Omental fat pad (tissue), 4 donors: ENCODE measurements at places on chromosomes 5 and 9. TPM values are rescaled to one million over a fixed set of nuclear protein-coding genes. Genes with fewer than 3 reads are reported as not detected.

Gene HAND1
- total RNA-seq: not detected

GRCh38 chr9:81979196-81979595 lies 9.4 kb upstream of the SPATA31D1 start:
- DNase-seq: no peak

Gene CFAP77
- total RNA-seq: not detected

GRCh38 chr9:122036988-122037387 lies 56.1 kb downstream of the TTLL11 start:
- no peak for DNase-seq

DNA sequence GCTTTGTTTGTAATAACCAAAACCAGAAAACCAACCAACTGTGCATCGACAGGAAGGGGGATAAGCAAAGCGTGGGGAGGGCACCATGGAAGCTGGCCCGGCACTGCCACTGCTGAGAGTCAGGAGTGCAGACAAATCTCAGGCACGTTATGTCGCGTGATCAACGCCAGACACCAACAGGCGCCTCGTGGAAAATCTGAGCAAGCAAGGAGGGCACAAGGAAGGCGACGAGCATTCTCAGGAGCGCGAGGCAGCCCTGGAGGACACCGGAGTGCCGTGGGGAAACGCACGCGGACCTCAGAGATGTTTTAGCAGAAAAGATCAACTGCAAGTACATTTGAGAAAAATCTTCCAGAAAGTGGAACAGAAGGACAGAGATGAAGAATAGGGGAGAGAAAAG lies 15.1 kb upstream of the NSMF start:
- DNase-seq: no peak

GRCh38 chr9:20985851-20986600 lies 45.4 kb downstream of the HACD4 start:
- no peak for DNase-seq

DNA sequence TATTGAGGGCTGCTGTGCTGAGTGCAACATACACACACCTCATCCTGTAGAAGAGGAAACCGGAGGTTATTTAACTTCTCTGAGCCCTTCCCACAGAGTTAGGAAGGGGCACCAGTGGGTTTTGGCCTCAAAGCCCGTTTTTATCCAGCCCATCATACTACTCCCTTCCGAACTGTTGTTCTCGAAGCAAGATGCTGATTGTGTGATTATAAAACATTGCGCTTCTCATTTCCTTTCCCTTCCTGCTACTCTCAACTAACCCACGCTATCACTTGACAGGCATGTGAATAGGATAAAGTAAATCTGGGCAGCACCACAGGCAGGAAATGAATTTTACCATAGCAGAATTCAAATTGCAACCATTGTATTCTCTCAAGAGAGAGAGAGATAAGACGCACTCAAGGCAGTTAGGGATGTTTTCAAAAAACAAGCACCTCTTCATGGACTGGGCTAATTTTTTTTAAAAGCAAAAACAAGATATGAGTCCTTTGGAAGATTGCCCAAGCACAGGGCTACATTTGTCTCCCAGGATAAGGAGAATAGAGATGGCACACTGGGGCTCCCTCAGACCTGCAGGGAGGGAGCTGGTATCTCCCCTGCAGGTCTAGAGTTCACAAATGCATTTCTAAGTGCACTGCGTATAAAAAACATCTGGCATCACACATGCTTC lies 52.6 kb downstream of the GNA14 start:
- no peak for DNase-seq

Gene PPP3R2
- total RNA-seq: not detected

Gene SLC23A1
- not detected for total RNA-seq

Gene PCDHA13
- total RNA-seq: 0.96 TPM

GRCh38 chr5:76401801-76402250 lies 1.3 kb upstream of the IQGAP2 start:
- no peak for DNase-seq

GRCh38 chr5:133147815-133148567 lies 96.2 kb downstream of the HSPA4 start:
- no peak for DNase-seq

DNA sequence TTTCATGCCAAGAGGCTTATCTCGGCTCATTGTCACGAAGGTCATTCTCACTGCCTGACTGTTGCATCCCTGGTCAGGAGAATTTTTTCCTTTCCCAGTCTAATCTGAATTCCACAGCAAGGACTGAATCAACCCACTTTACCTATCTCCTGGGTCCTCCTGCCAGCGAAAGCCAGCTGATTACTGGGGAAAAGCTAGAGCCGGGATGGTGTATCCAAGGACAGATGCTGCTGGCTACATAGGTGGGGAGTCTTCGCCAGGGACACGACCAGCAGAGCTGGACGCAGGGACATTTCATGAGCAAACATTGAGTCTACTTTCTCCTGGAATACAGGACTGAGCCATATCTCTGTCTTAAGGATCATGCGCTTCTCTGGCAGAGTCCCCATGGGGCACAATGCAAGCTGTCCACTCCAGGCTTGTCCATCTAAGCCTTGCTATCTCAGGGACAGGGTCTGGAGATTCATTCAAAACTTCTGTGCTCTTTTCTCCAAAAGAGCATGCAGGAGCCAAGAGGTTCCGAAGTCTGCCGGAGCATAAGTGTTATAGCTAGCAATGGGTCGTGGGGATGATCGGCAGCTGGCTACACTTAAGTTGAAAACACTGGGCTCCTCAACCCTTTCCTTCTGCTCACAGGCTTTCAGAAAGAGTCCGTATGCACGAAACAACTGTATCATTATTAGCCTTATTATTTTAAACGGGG lies 6.5 kb upstream of the HAND1 start:
- DNase-seq: no peak

DNA sequence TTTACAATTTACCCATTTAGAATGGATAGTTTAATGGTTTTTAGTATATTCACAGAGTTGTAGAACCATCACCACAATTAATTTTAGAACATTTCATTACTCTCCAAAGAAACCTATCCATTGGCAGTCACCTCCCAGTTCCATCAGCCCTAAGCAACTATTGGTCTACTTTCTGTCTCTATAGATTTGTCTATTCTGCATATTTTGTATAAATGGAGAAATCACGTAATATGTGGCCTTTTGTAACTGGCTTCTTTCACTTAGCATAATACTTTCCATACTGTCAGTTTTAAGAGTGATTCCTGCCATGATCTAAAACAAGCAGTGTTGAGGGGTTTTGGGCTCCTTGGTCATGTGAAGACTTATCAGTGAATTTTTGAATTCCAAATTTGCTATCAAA lies 12.7 kb downstream of the OCLN start:
- DNase-seq: no peak

Gene PDCD1LG2
- total RNA-seq: 3.5 TPM

DNA sequence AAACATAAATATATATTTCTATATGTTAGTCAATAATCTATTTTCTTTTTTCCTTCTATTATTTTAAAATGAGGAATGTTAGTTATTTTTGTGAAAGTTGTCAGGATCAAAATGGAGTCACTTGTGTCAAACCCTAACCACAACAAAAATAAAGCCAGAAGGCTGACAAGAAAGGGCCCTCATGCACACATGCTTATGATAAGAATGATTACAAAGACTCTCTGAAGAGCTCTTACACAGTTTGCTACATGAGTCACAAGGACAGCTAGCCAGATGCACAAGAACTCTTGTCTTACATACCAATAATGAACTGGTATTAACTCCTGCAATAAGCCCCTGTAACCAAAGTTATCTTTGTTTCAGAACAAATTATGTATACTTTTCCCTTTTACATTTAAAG lies 64.7 kb downstream of the GGTA1 start:
- no peak for DNase-seq

Gene IFNA2
- total RNA-seq: not detected

Gene RC3H2
- 37.9 TPM for total RNA-seq

GRCh38 chr5:150948539-150948938 lies 43.8 kb upstream of the ZNF300 start:
- DNase-seq: no peak

GRCh38 chr5:67451640-67452279 lies 255.2 kb upstream of the CD180 start:
- no peak for DNase-seq

Gene C5
- total RNA-seq: 5.8 TPM

DNA sequence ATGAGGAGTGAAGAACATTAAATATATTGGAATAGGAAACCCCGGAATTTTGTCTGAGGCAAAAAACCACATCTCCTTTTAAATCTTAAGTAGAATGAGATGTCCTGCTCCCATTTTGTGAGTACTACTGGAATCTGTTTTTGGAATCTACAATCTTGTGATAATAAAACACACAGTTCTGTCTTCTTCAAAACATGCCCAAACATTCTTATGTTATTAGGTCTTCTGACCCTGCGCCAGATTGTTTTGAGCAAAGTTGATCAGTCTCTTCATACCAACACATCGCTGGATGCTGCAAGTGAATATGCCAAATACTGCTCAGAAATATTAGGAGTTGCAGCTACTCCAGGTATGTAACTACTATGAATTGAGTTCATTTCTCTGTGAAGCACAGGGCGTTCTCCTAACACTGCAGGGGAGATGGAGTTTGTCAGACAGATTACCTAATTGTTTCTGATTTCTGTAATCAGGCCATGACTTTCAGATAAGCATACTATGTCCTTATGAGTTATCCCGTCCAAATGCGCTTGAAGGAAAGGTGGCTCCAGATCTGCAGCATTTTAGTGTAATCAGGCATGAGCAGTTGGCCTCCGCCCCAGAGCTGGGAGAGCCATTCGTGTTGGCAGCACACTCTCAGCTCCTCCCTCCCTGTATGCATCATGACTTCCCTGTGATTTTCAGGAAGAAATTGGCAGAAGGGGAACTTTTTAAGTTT lies 88.0 kb downstream of the NLN start:
- no peak for DNase-seq

GRCh38 chr5:164353155-164353554 lies 847.7 kb downstream of the MAT2B start:
- no peak for DNase-seq

DNA sequence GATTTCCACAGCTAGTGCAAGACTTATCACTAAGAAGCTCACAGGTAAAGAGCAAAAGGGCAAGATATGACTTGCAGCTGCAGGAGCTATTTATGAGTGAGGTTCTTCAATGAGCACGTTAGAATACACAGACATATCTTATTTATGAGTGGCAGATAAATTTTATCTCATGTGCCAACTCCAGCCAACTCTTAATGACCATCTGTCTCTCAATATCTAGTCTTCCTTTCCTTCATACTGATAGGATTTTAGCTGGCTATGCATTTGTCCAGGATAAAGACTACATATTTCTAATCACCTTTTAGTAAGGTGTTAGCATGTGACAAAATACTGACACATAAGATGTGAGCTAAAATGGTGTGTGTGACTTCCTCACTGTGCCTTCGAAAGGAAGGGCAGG lies 304.5 kb downstream of the TRPM3 start:
- DNase-seq: no peak

Gene PCDHA12
- total RNA-seq: 0.79 TPM

Gene STPG3
- total RNA-seq: not detected

DNA sequence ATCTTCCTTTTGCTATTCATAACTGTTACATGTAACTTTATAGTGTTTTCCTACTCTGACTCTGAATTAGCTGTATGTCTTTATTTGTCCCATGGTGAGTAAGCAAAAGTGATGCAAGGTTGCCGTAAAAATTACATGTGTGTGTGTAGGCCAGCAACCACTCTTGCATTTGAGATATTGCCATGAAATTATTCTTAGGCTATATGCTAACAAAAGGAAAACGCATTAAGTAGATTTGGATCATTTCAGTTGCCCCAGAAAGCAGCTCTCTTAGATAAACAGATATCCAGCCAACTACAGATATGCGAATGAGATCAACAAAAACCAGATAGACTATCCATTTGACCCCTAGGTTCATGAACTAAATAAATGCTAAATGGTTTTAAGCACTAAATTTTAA lies 73.6 kb downstream of the CYLC2 start:
- no peak for DNase-seq

DNA sequence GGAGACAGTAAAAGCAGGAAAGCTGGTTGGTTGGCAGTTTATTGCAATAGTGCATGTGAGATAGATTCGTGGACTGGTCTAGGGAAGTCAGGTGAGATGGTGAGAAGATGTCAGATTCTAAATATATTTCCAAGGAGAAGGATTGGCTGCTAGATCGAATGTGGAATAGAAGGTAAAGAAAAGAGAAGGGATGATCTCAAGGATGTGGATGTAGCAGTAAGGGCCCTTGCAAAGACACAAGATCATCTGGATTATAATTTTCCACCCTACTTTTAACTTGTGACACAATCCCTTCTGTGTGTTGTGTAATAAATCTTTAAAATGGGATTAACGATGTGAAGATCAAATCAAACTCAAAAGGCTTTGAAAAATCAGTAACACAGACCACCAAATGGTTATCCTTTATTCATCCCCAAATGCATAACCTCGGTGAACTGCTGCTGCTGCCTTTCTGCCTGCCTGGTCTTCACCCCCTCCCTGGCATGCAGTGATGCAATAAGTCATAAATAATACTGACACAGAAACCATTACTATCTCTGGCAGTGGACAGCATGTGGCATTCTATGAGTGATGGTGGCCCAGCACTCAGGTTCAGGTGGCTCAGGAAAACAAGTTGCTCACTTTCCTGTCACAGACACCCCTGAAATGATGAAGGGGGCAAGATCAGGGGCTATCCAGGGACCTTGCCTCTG lies 178.4 kb downstream of the FAM114A2 start:
- no peak for DNase-seq

DNA sequence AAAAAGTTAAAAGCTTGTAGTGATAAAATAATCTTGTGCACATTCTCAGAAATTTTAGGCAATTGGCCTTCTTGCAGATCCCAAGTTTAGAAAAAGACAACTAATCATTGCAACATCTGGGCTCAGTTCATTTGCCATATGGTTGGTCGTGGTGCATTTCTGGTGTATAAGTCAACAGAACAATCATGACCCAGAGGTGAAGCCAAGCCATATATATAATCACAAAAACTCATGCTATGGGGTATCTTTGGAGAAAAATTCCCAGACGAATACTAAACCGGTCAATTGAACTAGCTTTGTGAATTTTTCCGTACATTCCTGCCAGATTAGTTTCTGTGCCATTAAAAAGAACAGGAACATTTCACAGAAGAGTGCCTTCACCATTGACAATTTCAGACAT lies 50.3 kb downstream of the FYB1 start:
- no peak for DNase-seq

Gene AQP3
- 139 TPM for total RNA-seq

Gene OR4F3
- total RNA-seq: not detected

DNA sequence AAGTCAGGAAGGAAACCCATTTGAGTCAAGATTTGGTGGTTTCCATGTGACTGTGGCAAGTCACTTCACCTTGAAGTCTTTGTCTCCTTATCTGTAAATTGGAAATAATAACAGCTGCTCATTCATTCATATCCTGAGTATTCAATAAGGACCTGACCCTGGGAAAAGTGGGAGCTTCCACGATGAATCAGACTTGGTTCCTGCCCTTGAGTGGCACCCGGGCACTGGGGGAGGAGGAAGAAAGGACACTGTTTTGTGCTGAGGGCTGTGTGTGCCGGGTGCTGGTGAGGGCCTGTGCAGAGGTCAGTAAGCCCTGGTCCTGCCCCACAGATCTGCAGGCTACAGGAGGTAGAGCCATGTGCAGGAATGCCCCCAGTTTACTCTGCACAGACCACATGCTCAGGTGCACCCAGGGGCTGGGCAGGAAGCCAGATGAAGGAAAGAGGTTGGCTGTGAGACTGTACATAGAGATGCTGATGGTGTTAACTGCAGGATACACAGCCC lies 6.8 kb downstream of the NDST1 start:
- DNase-seq: no peak

Gene GPR151
- total RNA-seq: not detected
